ENCODE measurements at places on chromosomes 11 and 22. TPM values are rescaled to one million over a fixed set of nuclear protein-coding genes. Genes with fewer than 3 reads are reported as not detected.

DNA sequence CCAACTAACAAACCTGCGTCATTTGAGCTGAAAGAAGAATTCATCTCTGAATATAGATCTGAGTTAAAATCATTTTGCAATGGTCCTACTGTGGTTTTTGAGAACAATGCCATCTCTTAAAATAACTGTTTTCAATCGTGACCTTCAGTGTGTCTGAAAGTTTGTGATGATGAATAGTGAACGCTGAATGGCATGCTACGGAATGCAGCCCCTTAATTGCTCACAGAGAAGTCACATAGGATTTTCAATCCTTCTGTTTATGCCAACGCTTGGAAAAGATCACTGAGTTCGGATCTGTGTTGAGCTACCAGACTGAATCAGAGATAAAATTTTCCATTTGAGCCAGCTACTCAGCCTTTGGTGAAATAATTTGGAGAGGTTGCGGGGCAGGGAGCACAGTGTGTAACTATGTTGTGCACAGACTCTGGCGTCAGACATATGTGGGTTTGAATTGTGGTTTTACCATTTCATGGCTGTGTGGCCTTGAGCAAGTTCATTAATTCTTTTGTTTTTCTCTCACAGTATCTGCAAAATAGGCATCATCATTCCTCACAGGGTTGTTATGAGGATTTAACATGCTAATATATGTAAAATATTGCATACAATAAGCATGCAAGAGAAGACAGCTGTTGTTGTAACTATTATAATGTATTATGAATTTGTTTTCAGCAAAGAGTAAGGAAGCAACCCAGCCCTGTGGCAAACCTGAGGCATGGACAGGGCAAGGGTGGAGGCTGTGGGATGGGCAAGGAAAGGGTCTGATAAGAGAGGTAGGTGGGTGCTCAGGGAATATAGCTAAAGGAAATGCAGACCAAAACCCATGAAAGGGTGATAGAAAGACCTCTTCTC lies 679.9 kb downstream of the KCNA4 start:
- DNase-seq, result no peak

GRCh38 chr22:48299801-48300200 lies 1527.9 kb downstream of the BRD1 start:
- no peak for DNase-seq

- no peak for DNase-seq
These were observed 227.3 kb upstream of the ARHGAP42 start for GRCh38 chr11:100459811-100460210.

DNA sequence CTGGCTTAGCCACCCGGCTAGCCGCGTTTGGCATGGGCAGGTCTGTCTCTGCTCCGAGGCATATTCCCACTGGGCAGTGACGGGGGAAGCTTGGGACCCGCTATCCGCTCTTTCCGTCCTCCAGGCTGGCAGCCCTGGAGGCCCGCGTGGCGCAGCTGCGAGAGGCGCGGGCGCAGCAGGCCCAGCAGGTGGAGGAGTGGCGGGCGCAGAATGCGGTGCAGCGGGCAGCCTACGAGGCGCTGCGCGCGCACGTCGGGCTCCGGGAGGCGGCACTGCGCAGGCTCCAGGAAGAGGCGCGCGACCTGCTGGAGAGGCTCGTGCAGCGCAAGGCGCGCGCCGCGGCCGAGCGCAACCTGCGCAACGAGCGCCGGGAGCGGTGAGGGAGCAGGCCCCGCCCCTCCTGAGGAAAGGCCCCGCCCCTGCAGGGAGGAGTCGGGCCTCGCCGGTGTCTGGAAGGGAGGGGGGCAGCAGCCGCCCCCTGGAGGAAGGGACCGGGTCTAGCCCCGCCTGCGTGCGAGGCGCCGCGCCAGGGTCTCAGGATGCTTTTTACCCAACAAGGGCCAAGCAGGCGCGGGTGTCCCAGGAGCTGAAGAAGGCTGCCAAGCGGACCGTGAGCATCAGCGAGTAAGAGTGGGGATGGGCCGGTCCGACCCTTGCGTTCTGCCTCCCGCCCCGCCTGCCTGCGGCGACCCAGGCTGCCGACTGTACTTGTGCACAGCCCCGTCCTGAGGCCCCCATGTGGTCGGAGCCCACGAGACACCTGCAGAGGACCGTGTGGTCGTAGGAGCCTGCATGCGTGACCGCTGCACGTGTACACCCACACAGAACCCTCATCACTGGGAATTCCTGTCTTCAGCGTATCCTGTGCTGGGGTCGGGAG lies 7.9 kb downstream of the ATG16L2 start:
- peak; percentile 94 for DNase-seq

- DNase-seq, result no peak
These were observed 13.0 kb downstream of the OR52N4 start for GRCh38 chr11:5767056-5767455.

GRCh38 chr22:36954251-36955014 lies 41.0 kb downstream of the CSF2RB start:
- DNase-seq, result no peak

DNA sequence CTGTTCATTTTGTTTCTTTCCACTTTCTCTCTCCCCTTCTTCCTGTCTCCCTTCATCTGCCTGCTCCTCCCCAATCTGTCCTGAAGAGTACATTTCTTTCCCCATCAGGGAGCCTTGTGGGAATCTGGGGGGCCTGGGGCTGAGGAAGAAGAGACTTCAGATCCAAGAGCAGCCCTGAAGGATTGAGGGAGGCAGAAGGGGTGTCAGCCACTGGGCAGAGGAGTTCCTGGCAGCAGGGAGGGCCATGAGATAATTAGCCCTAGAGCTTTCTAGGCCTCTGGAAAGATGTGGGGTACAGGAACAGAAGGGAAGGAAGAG lies 24.4 kb upstream of the OAF start:
- no peak for DNase-seq

MLC1 gene
- total RNA-seq, result not detected
